ENCODE measurements at places on chromosomes 1 and 21.

GRCh38 chr1:30852026-30852425 is 56.5 kb downstream of the SDC3 start:
- DNase-seq = no peak

- no peak for DNase-seq
These were observed 573 bp upstream of the CPT2 start for GRCh38 chr1:53196017-53196484.

DNA sequence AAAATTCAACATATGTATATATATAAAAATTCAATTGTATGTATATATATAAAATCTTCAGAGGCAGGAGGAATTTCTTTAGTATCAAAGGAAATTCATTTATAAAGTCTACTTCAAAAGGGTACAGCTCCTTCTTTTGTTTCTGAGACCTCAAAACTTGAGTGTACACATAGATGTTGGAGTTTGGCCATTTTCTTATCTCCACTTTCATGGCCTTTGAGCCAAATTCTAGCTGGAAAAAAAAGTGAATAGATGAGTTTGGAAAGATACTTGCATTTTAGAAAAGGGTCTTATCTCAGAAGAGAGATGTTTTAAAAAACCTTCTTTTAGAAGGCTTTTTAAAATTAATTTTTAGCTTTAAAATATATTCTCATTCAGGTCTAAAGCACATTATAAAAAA is 103.2 kb downstream of the ATF6 start:
- DNase-seq = no peak

DNA sequence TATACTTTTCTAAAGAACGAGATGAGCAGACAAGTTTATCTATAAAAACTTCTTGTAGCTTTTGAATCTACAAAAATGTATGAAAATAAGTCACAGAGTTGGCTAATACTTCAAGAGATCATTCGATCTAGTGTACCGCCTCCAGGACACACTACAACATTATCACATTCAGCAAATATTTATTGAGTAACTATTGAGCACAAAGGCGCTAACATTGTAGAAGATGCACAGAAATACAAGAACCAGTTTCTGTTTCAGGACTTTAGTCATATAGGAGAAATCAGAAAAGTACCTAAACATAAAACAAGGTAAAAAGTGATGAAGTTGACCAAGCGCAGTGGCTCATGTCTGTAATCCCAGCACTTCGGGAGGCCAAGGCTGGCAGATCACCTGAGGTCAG is 20.6 kb downstream of the WASF2 start:
- no peak for DNase-seq

DNA sequence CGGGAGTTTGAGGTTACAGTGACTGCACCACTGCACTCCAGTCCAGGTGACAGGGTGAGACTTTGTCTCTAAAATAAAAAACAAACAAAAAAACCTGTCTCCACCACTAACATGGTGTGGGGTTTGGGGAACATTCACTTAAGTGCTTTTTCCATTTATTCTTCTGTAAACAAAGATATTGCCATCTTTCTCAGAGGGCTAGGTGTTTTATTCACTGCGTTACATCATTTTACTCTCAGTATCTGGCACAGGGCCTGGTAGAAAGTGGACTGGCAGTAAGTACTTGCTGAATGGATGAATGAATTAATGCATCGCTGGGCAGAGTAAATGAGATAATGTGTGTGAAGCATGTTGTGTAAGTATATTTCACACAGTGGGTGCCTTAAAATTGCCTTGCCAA is 20.1 kb downstream of the KIAA0040 start:
- no peak for DNase-seq

DNA sequence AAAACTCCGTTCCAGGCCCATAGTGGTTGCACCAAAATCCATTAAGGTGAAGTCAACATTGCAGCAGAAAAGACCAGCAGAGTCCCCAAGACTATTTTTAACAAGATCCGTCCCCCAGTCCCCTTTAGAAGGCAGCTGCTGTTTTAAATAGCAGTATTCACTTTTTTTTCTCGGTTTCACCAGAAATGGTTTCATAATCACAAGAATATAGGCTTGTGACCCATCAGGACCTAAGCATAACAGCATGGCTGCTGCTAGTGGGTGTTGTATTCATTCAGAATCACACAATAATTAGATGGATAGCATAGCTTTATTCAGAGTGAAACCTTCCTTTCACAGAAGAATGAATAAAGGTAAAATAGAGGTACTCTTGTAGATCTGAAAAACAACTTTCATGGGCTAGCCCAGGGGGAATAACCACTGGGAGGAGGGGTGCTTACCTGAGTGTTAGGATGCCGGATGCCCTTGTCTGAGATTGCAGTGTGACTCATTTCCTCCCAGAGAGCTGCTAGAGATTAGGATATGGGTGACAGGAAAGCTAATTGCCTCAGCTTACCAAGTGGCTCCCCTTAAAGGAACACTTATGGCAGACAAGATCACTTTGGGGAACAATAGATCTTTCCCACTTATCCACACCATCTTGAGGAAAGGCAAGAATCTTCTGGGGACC is 35.0 kb downstream of the ACKR1 start:
- no peak for DNase-seq

GRCh38 chr21:25872271-25872670 is 137.5 kb downstream of the GABPA start:
- DNase-seq = peak; percentile 3

DNA sequence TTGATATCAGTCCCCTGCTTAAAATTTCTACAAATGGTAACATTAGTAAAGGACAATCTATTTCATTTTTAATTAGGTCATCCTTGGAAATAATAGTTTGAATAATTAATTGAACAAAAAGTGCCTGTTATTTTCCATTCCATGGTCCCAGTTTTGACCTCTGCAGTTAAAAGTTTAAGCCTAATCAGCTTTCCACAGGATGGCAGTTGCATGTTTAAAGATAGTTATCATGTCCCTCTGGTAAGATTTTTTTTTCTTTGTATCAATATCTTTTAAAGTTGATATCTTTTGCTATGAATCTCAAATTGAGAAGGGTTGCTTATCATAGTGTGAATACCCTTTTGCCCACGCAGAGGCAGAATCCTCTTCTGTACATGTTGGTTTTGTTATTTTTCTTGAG is 90.4 kb downstream of the HS2ST1 start:
- no peak for DNase-seq

- peak; percentile 62 for DNase-seq
These were observed 16.9 kb upstream of the SAMD11 start for GRCh38 chr1:906600-907420.

DNA sequence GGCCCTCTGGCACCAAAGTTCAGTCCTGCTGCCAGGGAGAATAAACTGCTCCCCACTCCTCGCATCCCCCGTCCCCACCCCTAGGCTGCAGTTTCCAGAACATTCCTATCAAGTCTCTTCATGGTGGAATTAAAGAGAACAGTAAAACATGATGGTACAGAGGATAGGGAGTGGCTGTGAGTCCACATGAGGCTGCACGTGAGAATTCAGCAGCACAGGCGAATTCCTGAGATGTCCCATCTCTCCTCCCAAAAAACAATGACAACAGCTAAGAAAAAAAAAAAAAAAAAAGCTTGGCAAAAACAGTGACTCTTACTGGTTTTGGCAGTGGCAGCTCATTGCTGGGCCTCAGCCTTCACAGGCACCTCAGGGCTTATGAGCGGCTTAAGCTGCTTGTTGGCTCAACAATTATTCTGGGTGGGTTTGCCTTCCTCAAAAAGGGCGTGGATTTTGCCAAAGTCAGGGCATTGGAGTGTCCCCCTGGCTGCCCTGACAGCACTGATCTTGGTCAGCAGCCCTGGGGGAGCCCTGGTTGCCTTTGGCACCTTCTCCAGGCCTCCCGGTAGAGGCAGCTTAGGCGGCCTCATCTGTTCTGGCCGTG is 5.7 kb upstream of the IFFO2 start:
- DNase-seq = no peak

GRCh38 chr1:212529211-212529741 is 79.3 kb upstream of the ATF3 start:
- DNase-seq = no peak

DNA sequence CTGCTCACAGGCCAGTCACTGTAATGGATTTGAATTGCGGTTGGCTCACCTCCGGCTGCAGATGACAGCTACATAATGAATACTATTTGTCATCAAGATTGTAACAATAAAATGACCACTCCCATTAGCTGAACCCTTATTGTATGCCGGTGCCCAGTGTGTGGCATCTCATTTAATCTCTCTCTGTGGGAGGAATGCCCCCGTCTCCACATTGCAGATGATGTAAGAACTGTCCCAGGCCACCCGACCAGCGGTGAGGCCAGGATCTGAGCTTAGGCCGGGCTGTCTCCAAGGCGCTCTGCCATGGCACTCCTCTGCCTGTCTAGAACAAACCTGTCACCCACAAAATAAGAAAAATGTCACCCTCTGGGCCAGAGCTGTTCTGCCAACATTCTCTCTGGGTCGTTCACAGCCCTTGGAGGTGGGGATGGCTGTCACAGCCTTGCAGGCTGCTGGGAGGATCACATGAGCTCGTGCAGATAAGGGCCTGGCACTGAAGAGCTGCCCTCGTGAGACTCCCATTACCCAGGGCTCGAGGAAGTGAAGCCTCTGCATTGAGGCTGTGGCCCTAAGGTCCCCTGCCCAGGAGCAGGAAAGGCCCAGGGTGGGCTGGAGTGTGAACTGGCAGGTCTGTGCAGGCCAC is 52.7 kb downstream of the ECE1 start:
- DNase-seq = no peak

GRCh38 chr1:44685881-44686280 is 11.4 kb downstream of the ARMH1 start:
- no peak for DNase-seq

- no peak for DNase-seq
These were observed 257.5 kb downstream of the TOMM20 start for GRCh38 chr1:234871039-234871709.

GRCh38 chr1:221284028-221284427 is 404.8 kb downstream of the HLX start:
- DNase-seq = no peak

GRCh38 chr21:33339135-33339534 is 14.4 kb downstream of the IFNAR1 start:
- DNase-seq = no peak

DNA sequence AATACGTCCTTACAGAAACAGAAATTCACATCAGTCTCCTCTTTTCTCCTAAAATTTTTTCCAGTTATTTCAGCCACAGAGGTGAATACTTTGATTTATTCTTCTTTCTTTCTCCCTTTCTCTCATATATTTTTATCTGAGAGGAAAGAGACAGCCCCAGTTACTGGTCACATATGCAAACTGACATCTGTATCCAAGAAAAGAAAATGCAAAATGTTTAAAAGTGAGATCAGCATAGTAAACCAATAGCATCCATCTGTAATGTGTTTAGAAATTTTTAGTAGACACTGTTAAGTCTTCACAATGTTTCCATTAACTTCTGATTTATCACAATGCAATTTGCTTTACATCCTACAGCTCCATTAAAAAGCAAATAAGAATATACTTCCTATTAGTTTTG is 53.5 kb downstream of the NTNG1 start:
- no peak for DNase-seq

DNA sequence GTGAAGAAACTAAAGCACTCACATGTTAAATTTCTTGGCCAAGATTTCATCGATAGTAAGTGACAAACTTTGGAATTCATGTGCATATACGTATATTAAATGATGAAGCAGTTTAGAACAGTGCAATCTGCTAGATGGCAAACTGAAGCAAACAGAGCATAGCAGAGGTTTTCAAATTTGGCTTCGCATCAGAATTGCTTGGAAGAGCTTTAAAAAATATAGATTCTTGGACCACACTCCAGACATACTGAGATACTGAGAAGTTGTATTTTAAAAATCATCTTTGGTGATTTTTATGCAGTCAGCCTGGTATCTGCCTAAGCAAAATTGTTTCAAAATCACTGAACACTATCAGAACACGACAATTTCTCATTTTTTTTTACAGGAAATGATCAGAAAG is 709.2 kb downstream of the PLA2G4A start:
- DNase-seq = no peak

- no peak for DNase-seq
These were observed 85.4 kb downstream of the TBX15 start for GRCh38 chr1:118902711-118903191.

GRCh38 chr1:85449356-85449755 is 15.6 kb downstream of the DDAH1 start:
- no peak for DNase-seq

DNA sequence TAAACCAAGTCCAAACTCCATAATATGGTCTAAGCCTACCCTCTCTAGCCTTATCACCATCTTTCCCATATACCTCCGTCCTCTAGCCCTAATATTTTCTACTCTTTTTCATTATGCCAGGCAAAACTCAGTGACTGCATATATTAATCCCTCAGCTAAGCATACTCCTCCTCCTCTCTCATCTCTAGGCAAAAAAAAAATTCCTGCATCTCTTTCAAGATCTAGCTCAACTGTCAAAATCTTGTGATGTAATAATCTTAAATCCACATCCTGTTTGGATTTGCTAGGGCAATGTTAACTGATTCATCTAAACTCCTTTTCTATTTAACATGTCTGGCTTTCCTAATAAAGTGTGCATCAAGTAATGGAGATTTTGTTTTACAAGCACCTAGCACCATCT is 20.4 kb downstream of the PRPF38A start:
- no peak for DNase-seq

GRCh38 chr1:90768098-90768497 is 51.0 kb upstream of the BARHL2 start:
- no peak for DNase-seq

- DNase-seq = no peak
These were observed 46.1 kb upstream of the C1orf174 start for GRCh38 chr1:3945916-3946840.

- DNase-seq = no peak
These were observed 19.3 kb upstream of the SLC16A1 start for GRCh38 chr1:112975336-112975735.

DNA sequence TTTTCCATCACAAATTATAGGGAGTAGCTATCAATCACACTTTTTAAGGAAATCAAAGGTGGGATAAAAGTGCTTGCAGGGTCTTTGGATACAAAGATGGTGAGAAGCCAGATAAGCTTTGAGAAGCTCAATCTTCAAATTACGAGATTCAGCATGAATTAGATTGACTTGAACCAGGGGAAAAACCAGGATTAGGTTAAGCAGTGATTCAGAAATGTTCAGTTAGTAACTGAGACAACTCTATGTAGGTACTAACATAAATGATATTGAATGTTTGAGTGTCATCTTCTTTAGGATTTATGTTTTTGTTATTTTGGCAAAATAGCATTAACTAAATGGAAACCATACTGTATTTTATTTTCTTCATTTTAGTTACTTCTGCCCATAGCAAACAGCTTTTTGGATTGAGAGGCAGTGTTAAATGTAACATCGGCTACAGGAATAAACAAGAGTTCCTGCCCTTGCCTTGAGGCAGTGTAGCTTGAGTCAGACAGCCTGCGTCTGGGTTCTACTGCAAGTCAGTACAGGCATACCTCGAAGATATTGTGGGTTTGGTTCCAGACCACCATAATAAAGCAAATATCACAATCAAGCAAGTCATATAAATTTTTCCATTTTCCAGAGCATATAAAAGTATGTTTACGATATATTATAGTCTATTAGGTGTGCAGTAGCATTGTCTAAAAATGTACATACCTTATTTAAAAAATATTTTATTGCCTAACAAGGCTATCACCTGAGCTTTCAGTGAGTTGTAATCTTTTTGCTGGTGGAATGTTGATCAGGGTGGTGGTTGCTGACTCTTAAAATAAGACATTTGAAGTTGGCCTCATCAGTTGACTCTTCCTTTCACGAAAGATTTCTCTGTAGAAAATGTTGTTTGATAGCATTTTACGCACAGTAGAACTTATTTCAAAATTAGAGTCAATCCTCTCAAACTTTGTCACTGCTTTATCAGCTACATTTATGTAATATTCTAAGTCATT is 36.9 kb upstream of the BACH1 start:
- no peak for DNase-seq

GRCh38 chr1:185696422-185697150 is 37.6 kb upstream of the HMCN1 start:
- no peak for DNase-seq

GRCh38 chr1:247539215-247539614 is 3.0 kb upstream of the OR2C3 start:
- no peak for DNase-seq
